ENCODE measurements at places on chromosomes 5 and 9.

GRCh38 chr9:129382281-129383018, 204.4 kb upstream of the IER5L start:
- DNase-seq: no peak

GRCh38 chr9:86944796-86945727, 2.2 kb downstream of the GAS1 start:
- no peak for DNase-seq

DNA sequence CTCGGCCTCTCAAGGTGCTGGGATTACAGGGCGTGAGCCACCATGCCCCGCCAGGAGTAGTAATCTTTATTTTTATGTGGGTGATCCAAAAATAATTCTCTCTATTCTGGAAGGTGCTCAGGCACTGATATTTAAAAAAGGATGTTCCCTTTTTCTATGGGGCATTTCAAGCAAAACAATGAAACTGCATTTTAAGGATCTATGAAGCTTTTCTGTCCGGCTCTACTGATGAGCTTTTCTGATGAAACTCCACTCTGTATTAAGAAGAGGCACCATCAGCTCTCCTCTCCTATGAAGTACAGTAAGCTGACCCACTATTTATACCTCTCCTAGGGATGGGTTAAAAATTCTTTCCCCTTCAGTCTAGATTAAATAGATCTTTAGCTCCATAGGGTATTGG, 7.4 kb downstream of the ADAM19 start:
- DNase-seq: no peak

DNA sequence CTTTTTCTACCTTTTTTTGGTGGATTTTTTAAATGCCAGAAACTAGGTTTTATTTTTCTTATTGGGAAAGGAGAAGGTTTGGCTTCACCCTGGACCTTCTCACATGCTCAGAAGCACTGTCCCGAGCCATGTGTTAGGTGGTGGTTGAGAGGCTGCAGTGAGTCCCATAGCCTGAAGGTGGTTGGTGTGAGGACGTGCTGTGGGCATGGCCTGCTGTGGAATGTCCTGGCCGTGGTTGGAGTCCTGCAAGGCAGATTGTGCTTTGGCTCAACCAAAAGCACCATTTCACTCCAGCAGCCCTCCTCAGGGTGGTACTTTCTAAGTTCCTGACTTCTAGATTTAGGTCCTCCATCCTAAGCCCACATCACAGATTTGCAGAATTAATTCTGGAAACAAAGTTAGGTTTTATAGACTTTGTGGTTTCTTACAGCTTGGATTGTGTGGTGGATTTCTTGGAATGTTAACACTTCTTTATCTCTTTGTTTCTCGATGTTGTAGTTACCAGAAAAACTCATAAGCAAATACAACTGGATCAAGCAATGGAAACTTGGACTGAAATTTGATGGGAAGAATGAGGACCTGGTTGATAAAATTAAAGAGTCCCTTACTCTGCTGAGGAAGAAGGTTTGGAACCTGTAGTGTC, 22.6 kb downstream of the OTULIN start:
- DNase-seq: no peak

DNA sequence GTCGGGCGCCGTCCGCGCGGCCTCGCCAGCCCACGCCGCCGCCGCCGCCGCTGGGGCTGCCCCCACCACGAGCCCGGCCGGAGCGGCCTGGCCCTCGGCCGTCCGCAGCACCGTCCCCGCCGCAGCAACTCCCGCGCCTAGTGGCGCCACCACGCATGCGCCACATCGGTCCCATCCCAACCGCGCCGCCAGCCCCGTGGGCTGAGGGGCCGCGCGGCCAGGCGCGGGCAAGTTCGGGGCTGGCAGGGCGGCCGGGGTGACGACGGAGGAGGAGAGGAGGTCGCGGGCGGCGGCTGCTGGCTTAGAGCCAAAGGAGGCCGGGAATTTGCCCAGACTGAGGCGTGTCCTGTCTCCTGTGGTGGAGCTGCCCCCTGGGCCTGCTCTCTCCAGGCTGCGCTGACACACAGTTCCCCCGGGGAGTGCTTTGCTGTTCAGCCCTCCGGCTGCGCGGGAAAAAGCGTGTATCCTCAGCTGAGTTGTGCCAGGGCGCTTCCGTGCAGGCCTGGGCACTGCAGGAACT, at the start of gene TUSC1:
TSS of gene TUSC1 (minus strand) at position 298 of the 520 bp plus-strand sequence. CDS start at position 166, 132 bp downstream.
- DNase-seq: peak; percentile 89

DNA sequence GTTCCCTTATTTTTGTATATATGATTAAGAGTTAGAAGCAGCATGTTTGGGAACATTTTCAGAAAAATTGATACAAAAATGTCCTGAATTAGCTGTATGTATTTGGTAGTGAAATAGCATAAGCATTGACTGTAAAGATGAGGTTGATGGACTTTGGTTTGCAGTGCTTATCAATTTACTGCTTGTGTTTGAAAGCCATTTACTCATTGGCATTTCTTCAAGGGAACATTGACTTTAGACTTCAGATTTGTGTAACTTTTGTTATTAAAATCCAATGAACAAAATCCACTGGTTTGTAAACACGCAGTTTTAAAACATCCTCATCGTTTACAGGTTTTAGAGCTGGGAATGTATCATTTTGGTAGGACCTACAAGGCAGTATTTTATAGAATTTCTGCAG, 61.3 kb downstream of the KDM4C start:
- DNase-seq: no peak

- DNase-seq: peak; percentile 73
Observed at GRCh38 chr5:176743868-176744583, 66.3 kb upstream of the UNC5A start.

- no peak for DNase-seq
Observed at GRCh38 chr5:24320643-24321042, 324.1 kb downstream of the CDH10 start.

DNA sequence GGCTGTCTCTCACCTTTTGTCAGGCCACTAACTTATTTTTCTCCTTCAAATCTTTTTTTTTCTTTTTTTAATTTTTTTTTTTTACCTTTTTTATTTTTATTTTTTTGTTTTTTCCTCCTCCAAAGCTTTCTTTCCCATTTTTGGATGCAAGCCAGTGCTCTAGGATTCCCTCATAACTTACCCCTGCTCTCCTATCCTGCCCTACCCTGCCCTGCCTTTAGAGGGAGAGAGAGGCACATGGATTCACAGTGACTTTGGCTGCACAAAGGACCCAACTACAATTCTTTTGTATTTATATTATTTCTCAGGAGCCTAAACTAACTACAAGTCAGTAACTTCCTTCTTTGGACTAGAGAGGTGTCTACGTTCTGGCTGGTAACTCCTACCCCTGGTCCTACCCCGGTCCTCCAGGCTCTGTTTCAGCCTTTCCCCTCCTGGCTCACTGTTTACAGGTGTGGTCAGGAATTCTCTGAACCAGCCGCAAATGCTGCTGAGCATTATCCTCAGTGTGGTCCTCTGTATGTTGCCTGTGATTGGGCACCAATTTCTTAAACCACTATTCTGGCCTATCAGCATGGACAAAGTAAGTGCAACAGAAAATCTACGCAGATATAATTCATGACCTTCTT, 8.4 kb upstream of the RUSC2 start:
- DNase-seq: no peak

Measured in brain (organoid and tissue), 16 donors.